Esophagus squamous epithelium (tissue), 5 donors: ENCODE measurements at places on chromosomes 2 and 18.

DNA sequence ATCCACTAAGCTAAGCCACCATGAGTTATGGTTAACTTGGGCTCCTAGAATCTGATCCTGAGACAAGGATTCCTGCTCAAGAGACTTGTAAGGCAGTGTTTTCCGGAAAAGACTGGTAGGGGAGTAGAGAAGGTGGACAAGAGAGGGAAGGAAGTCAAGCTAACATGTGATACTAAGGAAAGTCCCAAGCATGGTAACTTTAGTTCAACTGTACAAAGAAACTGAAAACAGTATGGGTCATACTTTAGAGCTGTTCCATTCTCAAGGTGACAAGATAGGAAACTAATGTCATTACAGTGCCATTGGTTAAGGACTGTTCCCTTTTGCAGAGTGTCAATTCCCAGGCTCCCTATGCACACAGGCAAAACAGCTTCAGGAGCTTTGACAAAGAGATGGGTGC is 5.8 kb downstream of the MYO5B start:
- DNase-seq: no peak

DNA sequence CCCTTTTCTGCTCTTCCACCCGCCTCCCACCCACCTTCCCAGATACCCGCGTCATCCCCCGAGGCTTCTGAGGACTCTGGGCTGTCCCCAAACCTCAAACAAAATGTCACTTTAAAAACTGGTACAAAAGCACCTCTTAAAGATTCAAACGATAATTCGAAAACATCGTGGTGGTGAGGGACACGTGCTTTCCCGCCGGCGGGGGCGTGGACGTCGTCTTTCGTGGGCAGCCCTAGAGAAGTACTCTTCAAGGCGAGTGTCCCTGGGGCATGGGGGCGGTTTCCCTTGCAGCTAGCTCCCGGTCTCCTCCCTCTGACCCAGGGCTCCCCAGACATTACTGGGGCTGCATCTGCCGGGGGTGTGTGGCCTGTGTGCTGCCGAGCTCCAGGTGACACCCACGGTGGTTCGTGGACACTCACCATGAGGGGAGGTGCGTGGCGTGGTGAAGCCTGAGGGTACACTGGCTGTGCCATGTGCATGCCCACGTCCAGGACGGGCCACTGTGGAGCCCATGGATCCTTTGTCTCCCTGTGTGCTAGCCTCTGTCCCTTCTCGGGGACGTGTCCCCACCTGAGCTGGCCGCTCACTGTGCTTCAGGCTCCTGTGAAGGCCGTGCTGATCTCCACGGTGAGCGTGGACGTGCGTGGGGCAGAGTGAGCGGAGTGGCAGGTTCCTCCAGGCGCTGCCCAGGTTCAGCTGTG is 117.8 kb downstream of the NFATC1 start:
- no peak for DNase-seq

DNA sequence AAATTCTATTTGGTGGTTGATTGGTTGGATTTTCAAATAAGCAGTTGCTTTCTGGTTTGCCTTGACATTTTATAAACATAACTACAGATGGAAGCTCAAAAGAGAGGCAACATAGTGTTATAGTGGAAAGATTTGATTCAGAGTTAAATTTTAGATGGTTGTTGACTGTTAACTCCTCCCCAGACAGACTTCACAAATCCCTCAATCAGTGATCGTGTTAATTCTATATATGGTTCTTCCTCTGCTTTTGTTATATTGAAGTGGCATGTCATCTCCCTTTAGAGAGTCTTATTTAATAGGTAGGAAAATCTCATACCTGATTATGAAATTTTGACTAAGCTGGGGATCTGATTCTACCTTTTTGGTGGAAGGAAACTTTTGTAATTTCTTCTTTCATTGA is 19.5 kb downstream of the DGUOK start:
- no peak for DNase-seq

GRCh38 chr2:204027091-204027490 is 90.5 kb downstream of the ICOS start:
- no peak for DNase-seq

DNA sequence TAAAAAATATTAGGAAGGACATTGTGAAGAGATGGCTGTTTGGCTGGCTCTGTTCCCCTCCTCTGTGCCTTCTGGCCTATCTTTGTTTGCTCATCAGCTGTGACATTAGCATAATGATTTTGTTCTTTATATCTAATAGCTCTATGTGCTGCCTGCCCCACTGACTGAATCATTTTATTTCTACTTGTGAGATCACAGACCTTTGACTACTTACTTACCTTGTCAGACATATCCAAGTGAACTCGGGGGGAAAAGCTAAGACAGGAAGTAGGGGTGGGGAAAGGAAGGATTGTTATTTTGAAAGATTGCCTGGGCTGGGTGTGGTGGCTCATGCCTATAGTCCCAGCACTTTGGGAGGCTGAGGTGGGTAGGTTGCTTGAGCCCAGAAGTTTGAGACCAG is 104.2 kb downstream of the ASAP2 start:
- no peak for DNase-seq
